ENCODE measurements at places on chromosomes 13 and 19. TPM values are rescaled to one million over a fixed set of nuclear protein-coding genes. Genes with fewer than 3 reads are reported as not detected.

GRCh38 chr19:40604171-40604646 lies 3.0 kb downstream of the LTBP4 start:
- no peak for DNase-seq

- DNase-seq: no peak
Observed at GRCh38 chr13:76474966-76475365, 411.2 kb downstream of the KCTD12 start.

DNA sequence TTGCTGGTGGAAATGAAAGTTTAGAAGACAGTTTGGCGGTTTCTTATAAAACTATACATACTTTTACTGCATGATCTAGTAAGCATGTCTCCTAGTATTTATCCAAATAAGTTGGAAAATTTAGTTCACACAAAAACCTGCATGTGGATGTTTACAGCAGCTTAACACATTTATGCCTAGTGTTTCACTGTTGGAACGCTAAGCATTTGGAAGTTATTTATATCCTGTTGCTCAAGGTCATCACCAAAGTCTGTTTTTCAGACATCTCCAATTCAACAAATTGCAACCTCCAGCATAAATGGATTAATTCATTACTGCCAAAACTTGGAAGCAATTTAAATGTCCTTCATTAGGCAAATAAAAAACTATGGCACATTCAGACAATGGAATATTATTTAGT lies 461.8 kb downstream of the SUCLA2 start:
- no peak for DNase-seq

- no peak for DNase-seq
Observed at GRCh38 chr19:55626350-55626749, 2.0 kb upstream of the ZNF784 start.

The ANGPTL8 gene
- 0.75 TPM for polyA plus RNA-seq

DNA sequence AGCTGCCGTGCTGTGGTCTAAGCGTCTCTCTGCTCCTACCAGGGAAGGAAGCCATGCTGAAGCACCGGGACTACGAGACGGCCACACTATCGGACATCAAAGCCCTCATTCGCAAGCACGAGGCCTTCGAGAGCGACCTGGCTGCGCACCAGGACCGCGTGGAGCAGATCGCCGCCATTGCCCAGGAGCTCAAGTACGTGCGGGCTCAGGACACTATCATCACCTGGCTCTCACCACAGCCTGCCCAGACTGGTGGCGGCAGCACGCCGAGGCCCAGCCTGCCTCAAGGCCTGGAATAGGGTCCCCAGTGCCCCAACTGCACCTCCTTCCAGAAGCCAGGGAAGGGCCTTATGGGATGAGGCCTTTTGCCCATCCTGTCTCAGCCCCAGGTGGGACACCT lies 22.8 kb downstream of the CAPN12 start:
- DNase-seq: no peak

- DNase-seq: no peak
Observed at GRCh38 chr13:113622791-113623490, 35.1 kb downstream of the ATP4B start.

DNA sequence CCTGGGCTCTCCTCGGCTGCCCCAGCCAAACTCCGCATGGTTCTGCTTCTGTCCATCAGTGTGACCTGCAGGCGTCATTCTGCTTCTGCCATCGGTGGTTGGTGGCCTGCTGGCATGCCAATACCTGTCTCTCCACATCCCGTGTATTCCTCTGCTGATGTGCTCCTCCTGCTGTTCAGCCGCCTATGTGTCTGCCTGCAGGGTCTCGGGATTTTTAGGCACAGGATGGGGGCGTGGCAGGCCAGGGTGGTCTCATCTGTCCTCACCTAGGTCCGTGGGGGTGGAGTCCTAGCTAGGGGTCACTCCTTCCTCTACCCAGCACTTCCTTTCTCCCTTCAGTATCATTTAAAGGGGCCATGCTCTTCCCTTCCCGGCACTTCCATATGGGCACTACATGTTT lies 33.0 kb upstream of the SGCG start:
- no peak for DNase-seq

- DNase-seq: no peak
Observed at GRCh38 chr19:51341976-51342580, at the start of gene VSIG10L. Gene VSIG10L (minus strand): TSS chr19:51342139. CDS start chr19:51342124, 15 bp downstream.

DNA sequence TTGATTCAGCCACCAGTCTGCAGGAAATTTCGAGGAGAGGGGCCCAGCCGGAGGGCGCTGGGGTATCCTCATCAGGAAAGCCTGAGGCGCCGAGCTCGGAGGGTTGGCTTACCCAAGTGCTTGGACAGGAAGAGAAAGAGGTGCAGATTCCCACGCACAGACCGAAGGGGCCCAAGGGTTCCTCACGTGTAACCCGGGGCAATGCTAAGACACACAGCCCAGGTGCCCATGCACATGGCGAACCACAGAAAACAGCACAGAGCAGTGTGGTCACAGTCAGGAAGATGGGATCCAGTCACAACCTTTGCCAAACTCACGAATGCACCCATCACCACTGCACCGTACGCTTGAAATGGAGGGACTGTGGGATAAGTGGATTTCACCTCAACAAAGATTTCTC lies 30.9 kb downstream of the GRTP1 start:
- no peak for DNase-seq

Measured in right lung (tissue), 10 donors.